ENCODE measurements at places on chromosomes 11 and 22. TPM values are rescaled to one million over a fixed set of nuclear protein-coding genes. Genes with fewer than 3 reads are reported as not detected.

Gene AIFM3
- total RNA-seq: 1.5 TPM

Gene ARHGAP8
- 16.5 TPM for total RNA-seq

Gene OR52N5
- not detected for total RNA-seq

Gene UPK3A
- not detected for total RNA-seq

Gene GPHA2
- total RNA-seq: not detected

Gene ISX
- not detected for total RNA-seq

Gene TBX10
- total RNA-seq: not detected

Gene IGF2
- total RNA-seq: 0.14 TPM
